ENCODE measurements at places on chromosomes 3 and 15.

- no peak for DNase-seq
Measured at GRCh38 chr3:71206305-71207165, 377.0 kb downstream of the FOXP1 start.

DNA sequence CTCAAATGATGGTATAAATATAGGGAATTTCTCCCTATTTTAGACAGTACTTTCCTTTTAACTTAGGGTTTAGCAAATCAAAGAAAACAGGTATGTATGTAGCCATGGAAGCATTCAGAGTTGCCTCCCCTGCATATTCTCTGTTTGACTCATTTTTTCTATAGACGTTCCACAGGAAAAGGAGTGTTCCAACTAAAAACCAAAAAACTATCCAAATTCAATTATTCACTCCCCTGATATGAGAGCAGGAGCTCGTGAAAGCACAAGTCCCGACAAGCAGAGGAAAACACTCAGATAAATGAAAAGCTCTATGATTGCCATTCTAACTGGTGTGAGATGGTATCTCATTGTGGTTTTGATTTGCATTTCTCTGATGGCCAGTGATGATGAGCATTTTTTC lies 119.5 kb downstream of the FRMD5 start:
- no peak for DNase-seq

DNA sequence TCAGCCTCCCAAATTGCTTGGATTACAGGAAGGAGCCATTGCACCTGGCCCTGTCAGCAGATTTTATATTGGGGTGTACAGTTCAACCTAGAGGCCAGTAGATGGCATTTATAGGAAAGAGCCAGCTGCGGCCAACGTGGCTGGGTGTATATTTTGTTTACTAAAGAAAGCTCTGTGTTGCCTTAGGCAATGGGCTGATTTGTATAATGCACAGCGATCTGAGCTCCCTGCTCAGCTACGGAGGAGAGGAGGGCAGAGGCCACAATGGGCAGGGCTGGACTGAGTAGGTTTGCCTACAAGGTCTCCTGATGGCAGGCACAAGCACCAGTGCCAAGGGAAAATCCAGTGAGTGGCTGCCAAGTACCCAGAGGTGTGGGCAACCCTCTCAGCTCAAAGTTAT lies 282.4 kb downstream of the ARPP21 start:
- DNase-seq = no peak

DNA sequence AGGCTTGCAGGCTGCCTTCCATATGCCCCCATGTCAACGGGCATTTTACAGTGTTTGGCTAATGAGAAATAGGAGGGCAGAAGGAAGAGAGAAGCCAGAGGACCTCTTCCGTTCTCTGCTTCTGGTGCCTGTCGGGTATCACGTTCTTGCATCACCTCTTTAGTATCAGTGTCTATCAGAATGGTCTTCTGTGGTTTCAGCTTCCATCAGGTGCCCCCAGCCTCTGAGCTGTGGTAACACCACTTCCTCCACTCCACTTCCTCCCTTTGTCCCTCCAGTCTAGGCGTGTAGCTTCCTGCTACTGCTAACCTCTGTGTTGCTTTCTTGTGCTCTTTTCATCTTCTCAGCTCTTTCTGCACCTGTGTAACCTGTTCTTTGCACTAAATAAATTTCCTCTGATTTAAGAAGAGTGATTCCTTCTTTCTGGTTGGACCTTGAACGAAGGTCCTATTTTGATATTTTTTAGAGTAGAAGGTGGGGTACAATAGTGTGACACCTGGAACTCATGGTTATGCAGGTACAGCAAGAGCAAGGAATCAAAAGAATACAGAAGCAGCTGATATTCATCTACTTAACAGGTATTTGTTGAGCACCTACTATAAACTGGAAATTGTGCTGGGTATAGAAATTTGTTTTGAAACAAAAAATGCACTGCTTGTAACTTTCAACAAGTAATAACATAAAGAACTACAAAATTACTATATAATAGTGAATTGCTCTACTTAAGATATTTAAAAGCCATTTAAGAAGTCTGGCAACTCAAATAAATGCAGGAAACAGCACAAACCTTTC lies 27.4 kb upstream of the FOXB1 start:
- no peak for DNase-seq

DNA sequence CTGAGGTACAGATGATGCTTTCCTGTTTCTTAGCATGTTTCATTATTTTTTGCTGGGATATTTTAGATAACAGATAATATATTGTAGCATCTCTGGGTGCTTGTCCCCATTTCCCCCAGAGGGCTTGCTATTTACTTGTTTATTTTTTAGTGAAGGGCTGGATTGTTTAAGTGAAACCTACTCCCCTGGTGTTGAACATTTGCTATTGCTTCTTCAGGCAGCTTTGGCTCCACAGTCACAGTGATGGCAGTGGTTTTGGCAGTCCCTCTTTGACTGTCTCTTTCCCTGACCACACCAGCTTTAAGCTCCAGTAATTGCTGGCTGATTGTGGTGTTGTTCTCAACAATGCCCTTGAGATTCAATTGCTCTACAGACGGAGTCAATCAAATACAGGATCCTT lies 128.9 kb downstream of the KLF13 start:
- DNase-seq = no peak

DNA sequence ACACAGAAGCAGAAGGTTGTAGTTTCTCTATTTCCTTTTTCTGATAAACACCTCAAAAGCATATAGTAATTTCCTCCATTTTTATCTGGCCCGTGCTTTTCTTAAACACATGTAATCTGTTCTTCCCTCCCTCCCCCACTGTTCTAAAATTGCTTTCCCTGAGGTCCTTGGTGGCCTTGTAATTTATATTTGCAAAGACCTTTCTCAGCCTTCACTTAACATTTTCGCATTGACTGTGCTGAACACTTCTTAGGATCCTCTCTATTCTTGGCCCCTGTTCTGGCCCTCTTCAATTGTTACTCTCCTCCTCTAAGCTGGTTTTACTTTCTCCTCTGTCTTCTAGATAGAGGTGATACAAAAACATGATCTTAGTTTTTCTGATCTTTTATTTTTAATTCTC lies 28.3 kb downstream of the GAP43 start:
- no peak for DNase-seq
